ENCODE measurements at places on chromosomes 6 and 20. TPM values are rescaled to one million over a fixed set of nuclear protein-coding genes. Genes with fewer than 3 reads are reported as not detected.

DNA sequence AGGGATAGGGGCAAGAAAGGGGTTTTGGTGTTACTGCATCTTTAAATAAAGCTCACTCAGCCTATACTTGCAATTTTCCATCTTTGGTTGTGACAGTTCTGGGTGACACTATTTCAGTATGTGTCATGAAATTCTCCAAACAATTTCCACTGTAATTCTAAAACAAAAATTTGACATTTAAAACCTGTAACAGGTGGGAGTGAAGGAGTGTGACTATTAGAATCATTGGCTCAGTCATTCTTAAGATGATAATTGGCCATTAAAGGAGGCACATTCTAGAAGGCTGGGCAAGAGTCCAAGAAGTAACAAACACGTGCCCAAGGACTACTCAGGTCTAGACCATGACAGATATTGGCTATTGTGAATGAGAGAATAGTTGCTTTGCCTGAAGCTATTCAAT, 153.3 kb upstream of the ARG1 start:
- no peak for DNase-seq

DNA sequence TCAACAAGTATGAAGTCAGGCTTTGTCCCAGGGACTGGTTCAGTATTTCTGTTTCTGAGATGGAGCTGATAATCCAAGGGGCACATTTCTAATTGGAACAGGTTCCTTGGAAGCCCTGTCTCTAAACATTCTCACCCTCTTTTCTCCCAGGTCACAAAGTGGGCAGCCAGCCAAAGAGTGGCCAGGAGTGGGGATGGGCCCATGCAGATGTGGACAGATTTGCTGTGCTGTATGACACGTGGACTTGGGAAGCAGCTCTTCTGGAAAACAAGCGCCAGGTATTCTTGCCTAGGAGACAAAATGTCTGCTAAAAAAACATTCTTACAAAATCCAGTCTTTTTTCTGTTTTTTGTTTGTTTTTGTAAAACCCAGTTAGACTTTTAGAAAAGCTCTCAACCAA, 140.2 kb downstream of the CD164 start:
- DNase-seq: no peak

- DNase-seq: no peak
Observed at GRCh38 chr20:7971536-7972280, 31.4 kb upstream of the HAO1 start.

DNA sequence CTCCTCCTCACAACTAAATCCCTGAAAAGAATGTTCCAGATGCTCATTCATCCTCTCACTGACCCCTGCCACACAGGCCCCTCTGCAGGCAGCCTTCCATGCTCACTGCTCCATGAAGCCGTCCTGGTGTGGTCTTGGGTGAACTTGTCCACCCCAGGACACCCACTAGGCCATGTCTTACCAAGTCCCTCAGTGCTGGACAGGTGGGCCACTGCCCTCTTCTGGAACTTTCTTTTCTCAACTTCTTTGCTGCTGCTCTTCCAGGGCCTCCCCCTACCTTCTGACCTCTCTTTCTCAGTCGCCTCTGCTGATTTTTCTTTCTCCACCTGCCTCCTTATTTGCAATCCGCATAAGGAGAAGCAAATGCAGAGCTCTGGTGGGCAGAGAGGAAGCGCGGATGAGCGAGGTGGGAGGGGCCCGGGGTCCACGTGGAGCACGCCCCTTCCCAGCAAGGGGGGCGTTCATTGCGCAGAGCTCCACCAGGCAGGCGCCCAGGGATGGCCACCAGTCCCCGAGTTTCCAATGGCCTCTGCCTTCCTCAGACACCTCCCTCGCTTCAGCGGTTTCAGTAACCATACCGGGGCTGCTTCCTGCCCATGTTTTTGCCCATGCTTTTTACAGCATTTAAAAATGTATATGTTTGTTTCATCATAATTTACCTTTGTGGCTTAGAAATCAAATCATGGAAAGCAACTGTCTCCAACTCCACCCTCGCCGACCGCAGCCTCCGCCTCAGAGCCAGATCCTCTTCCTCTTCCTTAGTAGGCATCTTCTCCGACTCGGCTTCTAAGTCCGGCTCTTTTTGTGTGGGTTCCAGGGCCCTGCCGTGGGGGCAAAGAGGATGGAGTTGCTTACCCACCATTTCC, 129.6 kb downstream of the ZDHHC14 start:
- no peak for DNase-seq

DNA sequence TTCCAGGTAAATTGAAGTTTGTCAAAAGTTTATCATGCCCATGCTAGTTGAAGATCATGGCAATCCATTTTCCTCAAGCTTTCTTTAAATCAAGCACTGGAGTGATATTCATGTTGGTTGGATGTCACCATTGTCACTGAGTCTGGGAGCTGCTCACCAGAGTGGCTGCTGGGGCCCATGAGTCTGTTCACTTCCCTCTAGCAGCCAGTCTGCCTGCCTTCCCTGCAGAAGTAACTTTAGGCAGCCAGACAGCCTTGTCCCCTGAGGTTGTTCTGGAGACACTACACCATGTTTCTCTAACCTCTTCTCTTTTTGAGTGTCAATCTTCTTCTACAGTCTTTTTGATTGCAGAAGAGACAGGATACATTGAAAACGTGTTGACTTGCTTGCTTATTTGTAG, 5.5 kb downstream of the SIRT5 start:
- no peak for DNase-seq

DNA sequence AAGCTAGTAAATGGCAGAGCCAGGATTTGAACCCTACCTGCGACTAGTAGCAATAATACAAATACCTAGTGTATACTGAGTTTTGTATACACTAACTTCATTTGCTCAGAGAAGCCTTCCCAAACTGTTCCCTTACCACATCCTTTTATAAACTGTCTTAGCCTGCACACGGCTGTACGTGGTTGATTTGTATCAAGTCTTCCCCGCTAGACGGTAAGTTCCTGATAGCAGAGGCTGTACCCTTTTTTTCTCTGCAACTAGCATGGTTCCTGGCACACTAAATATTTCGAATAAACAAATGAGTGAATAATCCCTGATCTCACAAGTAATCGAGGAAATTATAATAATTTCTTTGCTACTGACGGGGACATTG, 636 bp downstream of the RTF2 start:
- no peak for DNase-seq

DNA sequence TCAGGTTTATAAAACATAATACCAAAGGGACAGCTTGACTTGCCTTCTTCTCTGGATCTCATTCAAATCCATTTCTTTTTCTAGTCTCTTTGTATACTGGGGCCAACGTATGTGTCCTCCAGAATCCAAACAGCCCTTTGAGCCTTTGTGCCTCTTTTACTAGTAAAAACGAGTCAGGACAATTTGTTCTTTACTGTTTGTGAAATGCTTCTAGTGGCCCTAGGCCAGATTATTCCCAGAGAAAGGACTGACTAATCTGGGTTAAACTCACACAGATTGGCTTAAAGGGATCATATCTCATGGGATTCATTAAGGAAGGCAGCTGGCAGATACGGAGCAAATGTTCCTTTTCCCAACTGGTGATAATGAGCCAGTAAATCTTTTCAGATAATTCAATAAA, 32.1 kb upstream of the MANEA start:
- no peak for DNase-seq

Gene RPL10A
- polyA plus RNA-seq: 2,163 TPM

Gene SAMD10
- polyA plus RNA-seq: 8.7 TPM
